Neural crest cell (in vitro differentiated cells): ENCODE measurements at places on chromosomes 12 and 14. TPM values are rescaled to one million over a fixed set of nuclear protein-coding genes. Genes with fewer than 3 reads are reported as not detected.

The TAS2R30 gene
- 1.4 and 1.9 TPM in 2 replicates for total RNA-seq

The MDP1 gene
- total RNA-seq, result 19.0 and 25.9 TPM in 2 replicates

The RNASE1 gene
- total RNA-seq, result 6.4 and 9.7 TPM in 2 replicates

The KRT77 gene
- not detected in 2 replicates for total RNA-seq

The FSCB gene
- total RNA-seq, result not detected in 2 replicates

The FLRT2 gene
- total RNA-seq, result 13.5 and 14.9 TPM in 2 replicates

The SALL2 gene
- 160 and 164 TPM in 2 replicates for total RNA-seq

The PRH2 gene
- total RNA-seq, result not detected in 2 replicates

DNA sequence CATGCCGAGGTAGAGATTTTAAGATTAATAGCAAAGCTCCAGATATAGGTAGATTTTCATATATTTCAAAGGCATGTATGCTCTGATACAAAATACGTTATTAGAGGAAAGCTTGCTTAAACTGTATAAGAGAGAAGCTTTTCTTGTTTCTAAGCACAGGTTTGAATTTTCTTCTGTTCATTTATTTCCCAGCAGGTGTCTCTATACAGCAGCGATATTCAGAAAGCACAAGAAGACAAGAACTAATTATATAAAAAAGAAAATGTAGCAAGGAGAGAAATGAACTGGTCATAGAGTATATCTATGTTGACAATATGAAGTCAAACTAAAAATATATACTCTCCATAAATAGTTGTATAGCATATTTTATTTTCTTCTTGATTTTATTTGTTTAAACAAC is 307.4 kb upstream of the NOVA1 start:
- DNase-seq, result no peak

DNA sequence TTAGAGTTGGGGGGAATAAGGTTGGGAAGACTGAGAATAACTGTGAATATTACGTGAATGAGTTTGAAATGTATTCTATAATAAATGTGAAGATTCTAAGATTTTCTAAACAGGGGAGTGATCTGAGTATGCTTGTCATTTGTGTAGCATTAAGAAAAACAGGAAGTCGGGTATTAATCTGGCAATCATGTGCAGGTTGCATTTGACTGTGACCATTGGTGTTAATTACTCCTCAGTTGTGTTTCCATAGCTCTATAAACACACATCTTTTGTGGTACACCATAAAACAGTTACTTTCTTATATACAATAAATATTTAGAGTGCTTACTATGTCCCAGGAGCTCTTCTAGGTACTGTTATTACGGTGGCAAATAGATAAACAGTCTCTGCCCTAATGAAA is 434.4 kb upstream of the PDE3A start:
- DNase-seq, result no peak

GRCh38 chr14:77120771-77121743 is 20.5 kb downstream of the ZDHHC22 start:
- no peak for DNase-seq

GRCh38 chr14:64700290-64700689 is 3.9 kb upstream of the PLEKHG3 start:
- DNase-seq, result no peak

DNA sequence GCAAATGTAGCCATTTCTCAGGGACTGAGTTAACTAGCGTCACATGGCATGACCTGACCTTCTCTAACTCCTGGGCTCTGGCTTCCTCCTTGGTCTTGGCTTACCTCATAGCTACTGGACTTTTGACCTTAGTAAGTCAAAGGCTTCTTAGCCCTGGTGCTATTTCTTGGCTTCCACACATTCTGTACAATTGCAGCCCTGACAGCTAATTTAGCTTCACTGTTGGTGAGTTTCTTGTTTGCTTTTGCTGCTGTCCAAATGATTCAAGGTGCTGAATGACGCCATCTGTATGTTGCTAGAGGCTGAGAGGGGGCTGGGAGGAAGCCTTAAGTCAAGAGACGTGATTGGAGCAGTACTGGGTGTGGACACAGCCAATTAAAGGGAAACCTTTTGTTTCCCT is 202.7 kb downstream of the PRKD1 start:
- DNase-seq, result no peak

- no peak for DNase-seq
Measured at GRCh38 chr12:26452511-26452910, 257.1 kb downstream of the SSPN start.

DNA sequence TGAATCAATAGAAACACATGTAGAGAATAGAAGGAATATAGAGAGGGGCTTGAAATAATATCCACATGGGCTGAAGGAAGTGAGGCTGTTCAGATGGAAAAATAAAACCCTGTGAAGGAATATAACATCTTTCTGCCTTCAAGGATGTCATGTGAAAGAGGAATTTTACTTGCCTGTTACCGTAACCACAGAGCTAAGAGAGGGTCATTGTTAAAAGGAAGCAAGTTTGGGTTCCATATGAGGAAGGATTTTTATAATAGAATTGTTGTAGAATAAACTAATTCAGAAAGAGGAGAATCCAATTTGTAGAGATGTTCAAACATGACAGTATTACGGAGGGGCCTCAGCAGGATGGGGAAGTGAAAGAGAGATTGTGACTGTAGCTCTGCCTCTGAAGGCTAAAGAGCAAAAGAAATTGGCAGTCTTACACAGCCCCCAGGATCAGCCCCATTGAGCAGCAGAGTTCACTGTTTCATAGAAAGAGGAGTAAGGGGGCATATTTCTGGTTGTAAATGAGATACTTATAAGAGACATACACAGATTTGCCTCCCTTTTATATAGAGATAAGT is 41.8 kb upstream of the PTPRR start:
- DNase-seq, result no peak

DNA sequence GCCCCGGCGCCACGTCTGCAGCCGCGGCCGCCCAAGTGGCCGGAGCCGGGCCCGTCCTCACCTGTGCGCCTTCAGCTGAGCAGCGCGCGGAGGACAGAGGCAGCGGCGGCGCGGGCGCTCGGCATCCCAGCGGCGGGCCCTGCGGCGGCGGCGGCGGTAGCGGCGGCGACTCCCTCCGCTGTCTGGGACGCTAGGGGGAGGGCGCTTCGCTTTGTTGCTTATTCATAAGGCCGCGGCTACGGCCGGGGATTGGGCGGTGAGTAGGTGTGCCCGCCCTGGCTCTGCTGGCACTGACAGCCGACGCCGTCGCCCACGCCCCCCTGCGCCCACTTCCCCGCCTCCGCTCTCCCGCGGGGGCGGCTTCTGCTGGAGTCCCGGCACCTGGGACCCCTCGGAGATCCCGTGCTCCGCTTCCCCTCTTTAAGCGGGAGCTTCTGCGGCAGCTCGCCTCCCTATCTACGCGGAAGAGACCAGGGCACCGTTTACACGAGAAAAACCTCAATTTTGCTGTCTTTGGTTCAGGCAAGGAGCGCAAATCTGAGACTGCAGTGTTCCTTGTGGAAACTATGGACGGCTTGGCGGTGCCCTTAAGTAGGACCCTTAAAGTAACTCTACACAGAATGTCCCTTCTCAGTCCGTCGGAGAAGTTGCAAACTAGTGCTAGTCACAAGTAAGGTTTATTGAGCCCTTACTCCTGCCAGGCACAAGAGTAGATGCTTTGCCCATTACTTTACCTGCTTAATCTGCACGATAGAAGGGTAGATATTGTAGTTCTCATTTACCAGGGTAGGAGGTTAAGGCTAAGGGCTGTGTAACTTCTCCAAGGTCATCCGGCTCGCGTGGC is at the start of gene ARMH4:
Gene ARMH4, minus strand, starts transcription at position 200 of the 844 bp plus-strand sequence. CDS start 12,855 bp downstream, outside the sequence.
- DNase-seq, result peak; percentile 79

GRCh38 chr12:91892081-91892855 is 253.4 kb downstream of the BTG1 start:
- DNase-seq, result no peak

DNA sequence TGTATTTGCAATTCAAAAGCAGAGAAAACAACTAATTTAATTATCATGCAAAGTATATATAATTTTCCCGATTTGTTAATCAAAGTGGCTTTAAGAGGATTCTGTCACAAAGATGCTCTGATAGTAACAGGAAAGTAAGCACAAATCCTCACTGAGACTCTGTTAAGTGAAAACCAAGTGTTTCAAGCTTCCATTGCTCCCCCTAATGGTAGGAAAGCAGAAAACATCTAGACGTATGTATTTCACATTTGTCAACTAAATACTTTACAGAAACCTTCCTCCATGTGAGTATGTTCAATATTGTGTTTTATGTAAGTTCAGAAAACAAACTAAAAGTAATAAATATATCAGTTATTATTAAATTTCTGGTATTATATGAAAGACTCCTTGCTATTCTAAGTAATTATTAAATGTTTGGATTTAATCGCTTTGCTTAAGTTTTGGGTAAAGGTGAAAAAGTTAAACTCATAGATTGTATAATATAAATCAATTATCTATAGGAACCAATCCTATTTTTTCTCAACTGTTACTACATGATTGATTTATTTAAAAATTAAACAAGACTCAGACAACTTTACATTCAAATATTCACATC is 1.5 kb upstream of the NTS start:
- DNase-seq, result no peak

- no peak for DNase-seq
Measured at GRCh38 chr12:126051611-126052107, 986.4 kb downstream of the AACS start.

DNA sequence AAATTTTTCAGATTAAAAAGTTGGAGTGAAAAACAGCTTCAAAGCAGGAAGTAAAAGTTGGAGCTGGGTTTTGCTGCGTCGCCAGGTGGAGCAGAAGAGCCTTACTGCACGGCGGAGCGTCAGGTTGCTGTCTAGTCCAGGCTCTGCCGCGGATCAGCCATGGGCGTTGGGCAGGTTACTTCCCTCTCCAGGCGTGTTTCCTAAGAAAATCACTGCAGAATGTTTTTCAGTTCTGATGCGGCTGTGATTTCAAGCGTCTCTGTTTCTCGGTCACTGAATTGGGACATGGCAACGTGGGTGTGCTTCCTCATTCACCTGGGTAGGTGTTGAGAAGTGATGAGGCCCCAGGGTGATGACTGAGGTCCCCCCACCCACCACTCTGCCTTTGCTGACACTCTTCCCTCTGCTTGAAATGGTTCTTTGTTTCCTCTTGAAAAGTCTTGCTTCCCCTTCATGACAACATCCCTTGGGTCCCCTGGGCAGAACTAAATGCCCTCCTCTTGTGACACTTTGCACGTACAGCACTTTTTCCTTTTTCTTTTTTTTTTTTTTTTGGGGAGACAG is 7.6 kb downstream of the EVL start:
- no peak for DNase-seq

DNA sequence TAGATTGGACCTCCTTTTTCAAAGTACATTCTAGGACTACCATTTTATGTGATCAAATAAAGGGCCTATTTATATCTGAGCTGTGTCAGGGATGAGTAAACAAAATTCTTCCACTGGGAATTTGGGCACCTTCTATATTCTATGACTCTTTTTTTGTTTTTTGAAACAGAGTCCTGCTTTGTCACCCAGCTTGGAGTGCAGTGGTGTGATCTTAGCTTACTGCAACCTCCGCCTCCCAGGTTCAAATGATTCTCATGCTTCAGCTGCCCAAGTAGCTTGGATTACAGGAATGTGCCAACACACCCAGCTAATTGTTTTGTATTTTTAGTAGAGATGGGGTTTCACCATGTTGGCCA is 64.8 kb downstream of the DRAM1 start:
- no peak for DNase-seq

- DNase-seq, result no peak
Measured at GRCh38 chr12:107856096-107856495, 81.6 kb downstream of the ASCL4 start.

GRCh38 chr12:617304-617915 is 45.8 kb downstream of the NINJ2 start:
- DNase-seq, result no peak

DNA sequence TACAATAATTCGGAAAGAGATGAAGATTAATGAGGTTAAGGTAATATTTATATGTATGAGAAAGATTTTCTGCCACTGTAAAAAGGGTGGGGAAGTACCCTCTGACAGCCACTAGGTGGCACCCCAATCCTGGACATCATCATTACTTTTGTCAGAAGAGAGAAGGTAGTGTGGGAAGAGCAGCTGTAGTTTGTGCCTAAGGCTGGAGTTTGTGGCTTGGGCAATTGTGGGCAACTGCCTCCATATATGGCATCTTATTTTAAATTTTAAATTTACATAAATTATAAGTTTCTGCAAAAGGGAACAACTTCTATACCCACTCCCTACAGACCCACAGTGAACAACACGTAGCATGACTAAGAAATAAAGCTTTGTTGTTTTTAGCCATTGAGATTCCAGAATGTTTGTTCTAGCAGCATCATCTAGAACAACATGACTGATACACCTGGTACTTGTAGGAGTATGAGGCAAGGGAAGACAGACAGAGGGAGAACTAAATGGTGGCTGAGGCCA is 34.4 kb upstream of the SYCP3 start:
- peak; percentile 58 for DNase-seq

DNA sequence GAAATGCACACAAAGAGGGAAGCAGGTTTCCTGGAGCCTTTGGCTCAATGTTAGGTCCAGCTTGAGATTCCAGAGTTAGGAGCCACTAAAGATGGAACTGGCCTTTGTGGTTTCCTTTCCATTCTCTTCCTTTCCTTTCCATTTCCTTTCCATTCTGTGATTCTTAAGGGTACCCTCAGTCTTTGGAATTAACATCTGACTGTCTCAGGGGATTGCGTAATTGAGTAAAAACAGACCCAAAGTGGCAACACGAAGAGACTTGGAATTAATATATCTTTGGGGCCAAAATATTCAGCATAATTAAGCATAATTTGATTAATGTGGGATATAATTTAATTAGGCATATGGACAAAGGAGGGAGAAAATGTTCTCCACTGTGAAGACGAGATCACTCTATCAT is 205.6 kb downstream of the CRADD start:
- no peak for DNase-seq

DNA sequence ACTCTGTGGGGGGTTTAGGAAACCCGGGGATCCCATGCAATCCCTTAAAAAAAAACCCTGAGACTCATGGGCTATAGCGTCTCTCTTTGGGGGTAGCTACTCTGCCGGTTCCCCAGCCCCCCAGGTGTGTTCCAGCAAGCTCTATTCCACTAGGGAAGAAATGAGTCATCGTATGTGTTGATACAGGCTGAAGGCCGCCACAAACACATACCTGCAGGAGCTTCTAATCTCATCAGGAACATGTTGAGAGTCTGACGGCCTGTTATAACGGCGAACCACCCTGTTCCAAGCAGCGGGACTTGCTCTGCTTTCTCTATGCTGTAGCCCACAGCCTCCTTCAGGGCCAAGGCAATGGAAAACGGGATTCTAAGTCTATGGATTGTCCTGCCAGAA is 977 bp upstream of the KRT5 start:
- no peak for DNase-seq

DNA sequence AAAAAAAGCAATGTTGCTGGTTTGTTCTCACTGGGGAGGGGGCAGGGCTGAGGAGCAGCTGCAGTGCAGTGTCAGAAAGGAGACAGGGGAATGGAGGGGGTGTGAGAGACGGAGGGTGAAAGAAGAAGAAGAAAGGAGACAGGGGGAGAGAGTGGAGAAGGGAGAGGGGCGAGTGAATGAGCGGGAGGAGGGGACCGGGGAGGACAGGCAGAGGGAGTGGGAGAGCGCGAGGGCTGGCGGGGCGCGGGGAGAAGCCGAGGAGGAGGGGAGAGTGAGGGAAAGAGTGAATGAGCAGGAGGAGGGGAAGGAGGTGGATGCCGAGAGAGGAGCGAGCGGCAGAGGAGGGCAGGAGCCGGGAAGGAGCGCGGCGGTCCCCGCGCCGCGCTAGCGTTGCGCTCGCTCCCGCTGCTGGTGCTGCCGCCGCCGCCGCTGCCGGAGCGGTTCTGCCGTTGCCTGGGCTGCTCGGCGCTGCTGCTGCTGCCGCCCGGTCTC is at the start of gene NOVA1:
Gene NOVA1, minus strand, starts transcription at position 445 of the 492 bp plus-strand sequence. CDS start 597 bp downstream, outside the sequence.
- peak; percentile 54 for DNase-seq
